Activated naive CD4-positive, alpha-beta T cell (primary cell): ENCODE measurements at places on chromosomes 2 and 18.

GRCh38 chr18:76451396-76452331, 43.4 kb downstream of the ZNF516 start:
- DNase-seq, result no peak

- no peak for DNase-seq
Measured at GRCh38 chr2:165871025-165871424, 77.0 kb upstream of the GALNT3 start.

GRCh38 chr18:61973273-61974115, 80.7 kb upstream of the RNF152 start:
- no peak for DNase-seq

GRCh38 chr2:231932985-231933915, 7.1 kb upstream of the NPPC start:
- DNase-seq, result no peak

DNA sequence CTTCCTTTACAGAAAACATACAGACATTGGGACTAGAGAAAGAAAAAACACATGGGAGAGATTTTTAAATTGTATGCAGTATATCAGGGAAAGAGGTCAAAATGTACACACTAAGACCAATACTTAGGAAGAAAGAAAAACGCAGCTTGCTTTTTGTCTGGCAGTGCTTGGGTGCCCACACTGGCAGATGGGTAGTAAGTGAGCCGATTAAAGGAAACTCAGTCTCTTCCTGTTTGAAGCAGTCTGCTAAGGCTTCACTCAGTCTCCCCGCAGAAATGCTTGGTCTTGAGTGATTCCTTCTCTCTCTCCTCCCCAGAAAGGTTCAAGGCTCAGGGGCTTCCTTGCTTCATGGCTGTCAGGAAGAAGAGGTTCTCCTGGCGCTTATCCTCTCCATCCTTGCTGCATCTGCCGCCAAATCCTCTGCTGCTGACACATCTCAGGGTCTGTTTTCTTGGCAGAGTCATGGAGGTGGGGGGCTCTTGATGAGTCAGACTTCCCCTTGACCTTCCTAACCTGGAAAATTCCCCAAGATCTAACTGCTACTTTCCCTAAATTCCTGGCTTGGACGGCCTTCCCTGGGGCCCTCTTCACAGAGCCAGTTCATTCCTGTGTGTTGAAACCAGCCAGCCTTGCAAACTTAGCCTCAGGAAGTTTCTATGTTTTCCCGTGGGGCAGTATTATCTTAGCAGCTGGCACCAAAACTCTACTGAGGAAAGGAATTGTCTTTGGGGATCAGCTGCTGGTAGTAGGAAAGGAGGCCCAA, 10.5 kb upstream of the TMSB10 start:
- DNase-seq, result no peak

- DNase-seq, result no peak
Measured at GRCh38 chr2:238358769-238359168, 38.5 kb downstream of the TRAF3IP1 start.

- no peak for DNase-seq
Measured at GRCh38 chr2:144181001-144181400, 338.9 kb downstream of the ZEB2 start.

GRCh38 chr2:160505256-160505655, 11.6 kb upstream of the RBMS1 start:
- no peak for DNase-seq

GRCh38 chr2:219916726-219917440, 289.5 kb downstream of the SLC4A3 start:
- DNase-seq, result no peak

DNA sequence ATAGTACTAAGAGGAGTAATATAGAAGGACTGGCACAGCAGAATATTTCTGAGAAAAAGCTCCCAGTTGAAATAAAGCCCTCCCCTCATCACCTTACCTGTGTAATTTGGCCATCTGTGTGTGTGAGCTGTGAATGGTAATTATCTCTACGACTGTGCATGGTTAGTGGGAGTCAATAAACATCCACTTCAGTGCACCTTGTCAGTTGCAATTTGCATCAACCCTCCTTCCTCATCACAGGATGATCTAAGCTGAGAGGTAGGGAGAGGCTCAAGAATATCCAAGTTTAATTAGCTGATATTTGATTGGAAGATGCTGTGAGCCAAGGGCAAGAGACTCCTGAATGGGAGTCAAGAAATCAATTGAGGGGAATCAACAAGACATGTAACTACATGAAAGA, 694.9 kb upstream of the KLHL29 start:
- no peak for DNase-seq

GRCh38 chr2:237164474-237165042, 78.9 kb downstream of the COPS8 start:
- DNase-seq, result no peak

DNA sequence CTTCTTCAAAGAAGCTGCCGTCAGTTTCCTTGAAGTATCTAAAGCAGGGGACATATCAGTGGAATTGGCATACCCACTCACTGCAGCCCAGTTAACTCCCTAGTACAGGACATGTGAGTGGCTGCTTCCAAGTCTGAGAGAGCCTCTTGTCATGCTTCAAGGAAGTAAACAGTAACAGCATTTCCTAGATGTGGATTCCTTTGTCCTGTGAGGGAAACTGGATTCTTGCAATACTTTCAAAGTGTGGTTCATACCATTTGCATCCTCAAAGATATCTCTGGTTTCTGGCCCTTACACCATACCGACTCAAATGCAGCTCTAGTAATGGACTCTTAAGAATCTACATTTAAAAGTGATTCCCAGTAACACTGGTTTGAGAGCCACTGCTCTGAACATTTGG, 87.2 kb downstream of the ESCO1 start:
- DNase-seq, result no peak

- no peak for DNase-seq
Measured at GRCh38 chr18:73790587-73790986, 357.0 kb downstream of the FBXO15 start.

DNA sequence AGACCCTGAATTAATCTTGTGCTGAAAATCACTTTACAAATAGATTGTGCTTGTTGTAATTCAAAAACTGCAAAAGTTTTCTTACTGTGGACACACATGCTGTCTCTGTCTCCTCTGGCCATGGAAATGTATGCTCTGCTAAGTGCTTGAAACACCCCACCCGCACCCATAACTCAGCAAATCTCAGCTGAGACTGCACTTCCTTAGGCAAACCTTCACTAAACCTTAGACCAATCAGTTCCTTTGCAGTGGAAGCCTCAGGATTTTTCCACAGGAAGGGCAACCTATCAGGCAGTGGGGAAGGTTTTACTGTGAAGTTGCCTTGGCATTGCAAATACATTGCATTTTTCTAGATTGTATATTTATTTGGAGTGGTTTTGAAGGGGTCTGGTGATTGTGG, 62.2 kb upstream of the PLA2R1 start:
- DNase-seq, result no peak

DNA sequence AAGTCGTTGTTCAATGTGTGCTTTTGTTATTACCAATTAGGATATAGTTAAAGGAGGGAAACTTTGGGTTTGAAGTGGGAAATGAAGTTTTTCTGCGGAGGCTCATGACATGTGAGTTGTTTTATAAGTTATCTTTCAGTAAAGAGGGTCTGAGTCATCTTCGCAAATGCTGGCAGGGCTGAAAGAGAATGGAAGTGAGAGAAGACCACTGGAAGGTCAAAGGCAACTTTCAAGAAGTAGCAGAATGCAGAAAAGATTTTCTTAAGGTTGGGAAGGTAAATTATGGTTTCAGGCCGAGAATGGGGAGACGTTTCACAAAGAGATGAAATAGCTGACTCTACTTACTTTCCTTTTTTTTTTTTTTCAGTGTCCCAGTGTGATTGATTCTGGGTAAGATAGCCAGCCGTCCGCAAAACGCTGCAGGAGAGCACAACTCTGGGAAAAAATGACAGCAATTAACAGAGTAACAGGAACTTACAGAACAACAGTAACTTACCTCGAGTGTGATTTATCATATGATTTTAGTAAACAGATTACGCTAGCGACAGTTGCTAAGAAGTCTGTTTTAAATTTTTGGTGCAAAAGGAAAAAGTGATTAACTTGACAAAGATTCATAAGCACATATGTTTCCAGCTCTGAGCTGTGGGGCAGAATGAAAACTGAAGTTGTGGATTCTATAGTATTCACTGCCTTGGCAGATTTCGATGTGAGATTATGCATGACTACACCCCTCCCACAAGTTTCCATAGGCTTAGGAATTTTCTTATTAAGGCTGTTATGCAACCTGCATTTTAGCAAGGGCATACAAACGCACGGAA, 46.8 kb upstream of the ACTR3 start:
- DNase-seq, result no peak

GRCh38 chr2:175677880-175678279, 324.2 kb downstream of the LNPK start:
- no peak for DNase-seq

DNA sequence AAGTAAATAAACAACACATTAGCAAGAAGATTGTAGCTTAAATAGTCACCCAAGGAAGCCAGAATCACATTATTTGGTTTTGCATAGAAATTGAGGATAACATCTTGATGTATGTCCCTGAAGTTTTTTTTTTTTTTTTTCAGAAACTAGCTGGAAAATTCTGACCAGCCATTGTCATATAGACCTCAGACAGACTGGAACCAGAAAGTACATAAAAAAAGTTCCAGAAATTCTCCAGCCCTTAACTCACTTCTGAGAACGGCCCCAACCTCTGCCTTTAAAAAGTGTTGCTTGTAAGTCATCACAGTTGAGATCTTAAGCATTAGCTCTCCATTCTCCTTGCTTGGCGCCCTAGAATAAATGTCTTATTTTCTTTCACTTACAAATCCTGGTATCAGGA, 350.5 kb downstream of the CCDC85A start:
- DNase-seq, result no peak

GRCh38 chr2:173983391-173983871, 18.3 kb upstream of the SP3 start:
- no peak for DNase-seq

- no peak for DNase-seq
Measured at GRCh38 chr2:8059255-8059654, 622.6 kb upstream of the ID2 start.

DNA sequence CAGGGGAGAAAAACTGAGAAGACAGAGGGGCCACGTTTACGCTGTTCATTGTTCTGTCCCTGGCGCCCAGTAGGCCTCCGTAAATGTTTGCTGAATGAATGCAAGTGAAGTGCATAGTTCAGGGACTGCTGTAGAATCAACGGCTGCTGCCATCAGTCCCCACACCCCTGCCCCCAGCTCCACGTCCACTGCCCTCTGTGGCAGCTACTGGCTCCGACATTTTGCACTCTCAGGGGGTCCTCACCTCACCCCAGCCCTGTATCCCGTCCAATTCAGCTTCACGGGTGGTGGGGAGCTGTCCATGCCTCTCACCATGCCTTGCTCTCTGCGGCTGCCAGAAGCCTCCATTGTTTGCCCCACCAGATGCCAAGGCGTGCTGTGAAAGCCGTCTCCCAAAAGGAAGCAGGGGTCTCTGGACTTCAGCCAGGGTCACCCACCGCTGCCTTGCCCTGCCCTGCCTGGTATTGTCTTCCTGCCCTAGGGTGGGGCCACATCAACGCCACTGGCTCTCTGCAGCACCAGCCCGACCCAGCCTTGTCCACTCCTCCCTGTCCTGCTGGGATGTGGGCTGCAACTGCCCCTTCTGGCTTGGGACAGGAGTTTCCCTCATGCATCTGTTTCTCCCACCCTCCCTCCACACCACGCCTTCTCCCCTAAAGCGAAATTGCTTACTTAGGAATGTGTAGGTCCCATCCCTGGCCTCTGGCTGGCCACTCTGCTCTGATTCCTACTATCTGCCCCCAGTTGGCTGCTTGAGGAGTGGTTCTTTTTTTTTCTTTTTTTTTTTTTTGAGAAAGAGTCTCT, 86.0 kb downstream of the RHOB start:
- DNase-seq, result no peak

DNA sequence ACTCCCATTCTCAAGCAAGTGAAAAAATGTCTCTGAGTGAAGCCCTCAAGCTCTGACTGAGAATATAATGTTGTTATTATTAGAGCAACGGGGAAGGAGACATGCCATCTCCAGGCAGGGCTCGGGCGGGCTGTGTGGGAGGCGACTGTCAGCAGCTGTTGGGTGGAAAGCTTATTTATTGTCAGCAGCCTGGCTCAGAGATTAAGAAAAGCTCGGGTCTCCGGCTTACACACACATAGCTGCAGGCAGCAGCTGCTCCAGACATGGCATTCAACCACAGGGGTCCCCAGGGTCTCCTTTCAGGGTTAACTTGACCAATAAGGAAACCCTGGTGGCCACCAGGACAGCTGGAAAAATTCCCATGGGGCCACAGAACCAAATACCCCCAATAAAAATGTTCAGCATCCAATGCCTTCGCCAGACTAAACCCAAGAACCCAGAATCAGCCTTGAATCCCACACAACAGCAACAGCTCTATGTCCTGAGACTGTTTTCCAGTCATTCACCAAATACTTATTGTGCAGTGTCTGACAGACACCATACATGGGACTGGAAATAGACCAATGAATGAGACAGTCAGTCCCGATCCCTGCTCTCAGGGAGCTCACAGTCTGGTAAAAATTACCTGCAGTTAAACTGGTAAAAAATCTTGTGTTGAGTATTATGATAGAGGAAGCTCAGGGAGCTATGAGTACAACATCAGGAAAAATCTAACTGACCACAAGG, 70.5 kb upstream of the RTN4 start:
- DNase-seq, result no peak

GRCh38 chr18:23890589-23890988, 124.0 kb upstream of the TTC39C start:
- DNase-seq, result no peak

DNA sequence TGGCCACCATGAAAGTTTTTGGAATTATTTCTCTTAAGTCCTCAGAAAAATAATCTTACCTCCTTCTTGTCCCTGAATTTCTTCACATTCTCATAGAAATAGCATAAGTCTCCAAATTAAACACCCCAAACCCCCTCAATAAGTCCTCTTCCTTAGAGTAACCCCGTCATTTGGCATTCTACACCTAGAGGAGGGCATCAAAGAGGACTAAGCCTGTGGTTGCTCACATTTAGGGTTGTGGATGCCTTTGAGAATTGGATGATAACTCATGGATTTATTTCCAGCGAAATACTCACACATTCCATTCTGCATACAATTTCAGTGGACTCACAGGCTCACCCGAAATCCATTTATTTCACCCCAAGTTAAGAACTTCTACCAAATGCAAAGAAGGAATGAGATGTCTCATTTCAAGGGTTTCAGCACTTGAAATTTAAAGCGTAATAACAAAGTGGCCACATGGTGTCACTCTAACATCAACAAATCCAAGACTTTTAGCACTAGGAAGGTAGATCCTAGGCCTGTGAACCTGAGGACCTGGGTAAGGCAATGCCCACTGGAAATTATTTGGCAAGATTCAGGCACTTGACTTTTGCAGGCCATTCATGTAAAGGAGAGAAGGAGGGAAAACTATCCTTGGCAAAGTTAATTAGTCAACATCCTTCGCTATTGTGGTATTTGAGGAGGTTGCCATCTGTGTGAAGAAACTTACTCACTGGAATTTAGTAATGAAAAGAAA, 24.6 kb downstream of the DYTN start:
- DNase-seq, result no peak

- no peak for DNase-seq
Measured at GRCh38 chr18:36364911-36365624, 67.6 kb downstream of the FHOD3 start.

DNA sequence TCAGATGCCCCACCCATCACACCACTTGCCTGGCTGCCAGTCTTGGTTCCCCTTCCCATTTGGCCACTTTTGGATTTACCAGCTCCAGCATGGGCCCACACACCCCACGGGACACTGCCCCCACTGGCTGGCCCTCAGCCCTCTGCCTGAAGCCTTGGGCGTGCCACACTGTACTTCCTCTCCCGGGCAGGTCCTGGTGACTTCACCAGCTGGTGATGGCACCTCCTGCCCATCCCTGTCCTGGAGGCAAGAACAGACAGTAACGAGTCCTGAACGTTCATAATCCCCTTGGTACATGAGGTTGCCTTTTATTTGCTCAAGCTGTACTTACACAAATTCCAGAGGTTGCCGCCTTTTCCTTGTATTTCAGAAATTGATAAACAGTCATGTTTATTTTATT, 81.1 kb downstream of the TMEM17 start:
- no peak for DNase-seq
